ENCODE measurements at places on chromosomes 6 and 20. TPM values are rescaled to one million over a fixed set of nuclear protein-coding genes. Genes with fewer than 3 reads are reported as not detected.

- DNase-seq, result no peak
These were observed 367.1 kb downstream of the PREX1 start for GRCh38 chr20:48460681-48461080.

GRCh38 chr6:147954938-147955337 is 387.7 kb upstream of the SASH1 start:
- no peak for DNase-seq

DNA sequence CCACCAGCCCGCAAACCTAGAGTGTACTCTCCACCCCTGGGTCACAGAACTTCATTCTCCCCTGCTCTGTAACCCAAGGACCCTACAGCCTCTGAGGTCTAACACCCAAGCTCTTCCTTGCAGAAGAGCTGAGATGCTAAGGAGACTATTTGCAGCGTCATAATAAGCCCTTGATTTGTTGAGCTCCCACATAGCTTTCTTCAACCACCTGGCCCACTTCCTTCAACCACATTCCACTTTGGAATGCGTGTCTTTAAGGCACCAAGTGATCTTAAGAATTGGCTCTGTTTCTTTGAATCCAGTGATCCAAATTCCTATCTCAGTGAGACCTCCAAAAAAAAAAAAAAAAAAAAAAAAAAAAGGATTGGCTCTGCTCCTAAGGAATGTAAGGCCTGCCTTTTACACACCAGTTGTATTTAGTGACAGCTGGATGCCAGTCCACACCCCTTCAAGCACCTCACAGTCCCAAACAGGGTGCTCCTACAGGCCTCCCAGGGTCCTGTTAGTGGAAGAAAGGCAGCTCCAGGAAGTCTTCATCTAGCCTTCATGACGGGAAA is 106.2 kb downstream of the UBE3D start:
- no peak for DNase-seq

DNA sequence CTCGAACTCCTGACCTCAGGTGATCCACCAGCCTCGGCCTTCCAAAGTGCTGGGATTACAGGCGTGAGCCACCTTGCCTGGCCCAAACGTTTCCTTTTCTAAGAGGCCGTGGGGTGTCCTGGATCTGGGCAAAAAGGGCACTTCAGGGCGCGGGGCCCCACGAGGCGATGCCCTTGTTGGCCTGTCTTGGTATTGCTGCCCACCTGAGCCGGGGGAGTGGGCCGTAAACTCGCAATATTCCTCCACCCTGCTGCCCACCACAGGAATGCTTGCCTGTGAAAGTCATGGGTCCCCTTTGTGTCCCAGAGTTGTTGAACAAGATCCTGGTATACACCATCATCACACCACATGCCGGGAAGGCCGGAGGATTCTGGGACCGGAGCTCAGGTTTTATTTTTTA is 49.0 kb downstream of the SSR1 start:
- no peak for DNase-seq

- DNase-seq, result no peak
These were observed 41.2 kb downstream of the OPN5 start for GRCh38 chr6:47822856-47823554.

DNA sequence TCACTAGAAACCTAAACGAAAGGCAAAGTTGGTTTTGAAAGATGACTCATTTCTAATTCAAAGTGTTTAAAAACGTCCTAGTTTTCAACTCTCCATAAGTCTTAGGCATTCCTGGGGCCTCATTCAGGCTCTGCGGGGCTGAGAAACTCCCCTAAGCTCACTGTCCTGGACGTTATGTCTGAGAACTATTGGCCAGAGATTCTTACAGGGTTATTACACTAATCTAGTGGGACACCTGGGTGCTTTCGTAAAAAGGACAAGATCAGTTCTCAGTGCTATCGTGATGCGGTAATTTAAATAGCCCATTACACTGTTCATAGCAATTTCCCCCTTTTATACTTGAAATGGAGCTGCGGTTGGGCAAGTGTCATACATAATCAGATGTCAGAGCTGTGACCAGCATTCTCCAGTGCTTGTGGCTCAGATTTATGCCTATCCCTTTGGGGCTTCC is 280.9 kb downstream of the QKI start:
- no peak for DNase-seq

GRCh38 chr6:20575704-20576451 is 41.6 kb downstream of the CDKAL1 start:
- no peak for DNase-seq

DNA sequence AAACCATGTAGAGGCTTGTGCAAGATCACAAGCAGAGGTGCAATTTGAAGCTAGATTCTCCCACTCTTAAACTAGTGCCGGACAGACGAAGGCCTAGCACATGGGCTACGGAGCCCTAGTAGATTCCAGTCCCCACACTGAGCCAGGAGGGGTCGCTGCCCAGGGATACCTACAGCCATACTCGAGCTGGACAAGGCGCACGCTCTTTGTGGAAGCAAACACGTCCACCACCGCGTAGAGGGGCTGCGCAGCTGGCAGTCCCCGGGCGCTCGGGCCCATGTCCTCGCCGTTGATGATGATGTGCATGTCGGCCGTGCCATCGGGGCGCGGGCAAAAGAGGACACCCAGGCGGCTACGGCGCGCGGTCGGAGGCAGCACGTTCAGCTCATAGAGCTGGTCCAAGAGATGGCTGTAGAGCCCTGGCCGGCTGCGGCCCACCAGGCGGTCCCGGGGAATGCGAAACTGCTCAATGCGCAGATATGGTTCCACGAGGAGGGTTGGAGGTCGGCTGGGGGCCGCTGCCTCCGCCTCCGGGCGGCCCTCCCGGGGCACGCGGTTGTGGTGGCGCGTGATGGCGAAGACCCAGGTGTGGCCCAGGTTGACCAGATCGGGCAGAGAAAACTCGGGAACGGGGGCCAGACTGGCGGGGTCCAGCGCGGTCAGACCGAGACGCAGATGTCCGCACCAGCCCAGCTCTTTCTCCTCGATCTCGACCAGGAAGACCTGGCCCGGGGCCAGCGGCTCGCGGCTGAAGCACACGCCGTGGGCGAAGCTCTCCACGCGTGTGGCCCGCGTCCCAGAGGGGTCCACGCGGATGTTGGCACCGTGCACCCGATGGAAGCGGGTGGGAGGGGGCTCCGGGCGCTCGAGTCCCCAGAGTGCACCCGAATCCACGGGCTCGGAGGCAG is 677 bp downstream of the NEURL2 start:
- DNase-seq, result peak; percentile 83

- no peak for DNase-seq
These were observed 503 bp upstream of the GPLD1 start for GRCh38 chr6:24489881-24490280.

SLCO4A1 gene
- 5.9 TPM for total RNA-seq

ULBP1 gene
- 0.09 TPM for total RNA-seq

NHLRC1 gene
- 1.9 TPM for total RNA-seq

C6orf132 gene
- 41.2 TPM for total RNA-seq

SLC17A3 gene
- 0.29 TPM for total RNA-seq
